ENCODE measurements at places on chromosomes 5 and 9.
A peak's percentile ranks its signal among the peaks of the same experiment; 100 is the strongest.

DNA sequence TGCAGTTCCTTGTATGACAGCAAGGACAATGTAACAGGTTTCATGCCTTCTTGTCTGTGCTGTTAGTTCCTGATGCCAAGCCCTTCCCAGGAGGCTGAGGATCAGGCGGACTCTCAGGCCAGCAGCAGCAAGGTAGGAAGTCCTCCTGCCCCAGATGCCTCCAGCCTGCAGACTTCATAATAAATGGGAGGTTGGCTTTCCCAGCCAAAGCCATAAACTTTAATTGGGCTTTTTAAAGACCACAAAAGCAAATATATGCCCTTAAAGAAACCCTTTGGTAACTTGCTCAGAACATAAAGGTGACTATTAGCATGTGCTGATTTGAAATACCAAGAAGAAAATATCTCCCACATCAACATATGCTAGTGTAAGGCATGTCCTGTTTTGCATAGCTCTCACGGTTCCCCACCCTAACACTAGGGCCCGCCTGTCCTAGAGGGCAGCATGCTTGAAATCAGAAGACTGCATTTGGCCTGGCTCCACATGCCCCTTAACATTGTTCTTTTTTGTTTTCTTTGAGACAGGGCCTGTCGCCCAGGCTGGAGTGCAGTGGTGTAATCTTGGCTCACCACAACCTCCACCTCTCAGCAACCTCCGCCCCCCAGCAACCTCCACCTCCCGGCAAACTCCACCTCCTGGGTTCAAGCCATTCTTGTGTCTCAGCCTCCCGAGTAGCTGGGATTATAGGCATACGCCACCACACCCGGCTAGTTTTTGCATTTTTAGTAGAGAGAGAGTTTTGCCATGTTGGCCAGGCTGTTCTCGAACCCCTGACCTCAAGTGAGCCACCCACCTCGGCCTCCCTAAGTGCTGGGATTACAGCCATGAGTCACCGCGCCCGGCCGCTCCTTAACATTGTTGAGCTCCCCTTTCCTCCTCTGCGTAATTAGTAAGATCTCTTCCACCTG lies 44.6 kb upstream of the FCN1 start:
- no peak for DNase-seq

- no peak for DNase-seq
Observed at GRCh38 chr9:119951591-119951990, 582.4 kb upstream of the BRINP1 start.

DNA sequence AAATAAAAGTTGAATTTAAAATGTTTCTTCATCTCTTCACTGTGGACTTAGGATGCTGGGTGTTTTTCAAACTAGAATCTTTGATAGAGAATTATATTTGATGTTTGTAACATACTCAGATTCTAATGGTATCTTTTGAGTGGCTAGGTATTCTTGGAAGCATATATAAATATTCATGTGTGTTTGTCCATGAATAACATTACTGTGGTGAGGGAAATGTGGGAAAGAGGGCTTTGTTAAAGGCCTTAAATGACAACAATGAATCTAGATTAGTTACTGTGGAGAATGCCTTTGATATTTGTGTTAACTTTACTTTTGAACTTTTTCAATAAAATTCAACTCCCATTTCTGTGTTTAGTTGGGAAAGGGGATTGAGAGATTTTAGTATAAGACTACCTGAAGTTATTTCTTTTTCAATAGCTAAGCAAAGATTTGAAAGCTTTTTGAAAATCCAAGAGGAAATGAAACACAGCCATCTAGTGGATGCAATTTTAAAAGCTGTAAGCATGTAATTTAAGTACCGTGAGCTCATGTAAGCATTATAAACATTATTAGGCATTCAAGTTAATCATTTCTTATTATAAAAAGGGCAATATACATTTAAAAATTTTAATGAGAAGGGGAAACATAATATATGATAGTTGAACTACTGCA lies 69.6 kb downstream of the CCDC171 start:
- DNase-seq = no peak

- no peak for DNase-seq
Observed at GRCh38 chr5:79235261-79235633, 684 bp upstream of the JMY start.

DNA sequence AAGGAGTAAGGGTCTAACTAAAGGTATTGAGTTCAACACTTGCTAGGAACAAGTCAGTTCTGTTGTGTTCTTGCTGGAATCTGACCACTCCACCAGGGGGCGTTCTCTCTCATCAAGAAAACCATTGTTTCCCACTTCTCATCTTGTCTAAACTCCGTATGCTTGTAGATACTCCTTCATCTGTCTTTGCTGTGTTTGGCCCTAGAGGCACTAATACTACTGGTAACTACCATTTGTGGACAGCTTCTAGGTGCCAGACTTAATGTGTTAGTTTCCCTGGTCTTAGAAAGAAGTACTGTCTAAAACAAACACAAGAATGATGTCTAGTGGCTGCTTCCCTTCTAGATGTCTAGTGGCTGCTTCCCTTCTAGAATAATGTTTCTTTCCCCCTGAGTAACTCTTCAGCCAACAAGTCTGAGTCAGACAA lies 18.7 kb upstream of the PTPDC1 start:
- DNase-seq = peak; percentile 57

DNA sequence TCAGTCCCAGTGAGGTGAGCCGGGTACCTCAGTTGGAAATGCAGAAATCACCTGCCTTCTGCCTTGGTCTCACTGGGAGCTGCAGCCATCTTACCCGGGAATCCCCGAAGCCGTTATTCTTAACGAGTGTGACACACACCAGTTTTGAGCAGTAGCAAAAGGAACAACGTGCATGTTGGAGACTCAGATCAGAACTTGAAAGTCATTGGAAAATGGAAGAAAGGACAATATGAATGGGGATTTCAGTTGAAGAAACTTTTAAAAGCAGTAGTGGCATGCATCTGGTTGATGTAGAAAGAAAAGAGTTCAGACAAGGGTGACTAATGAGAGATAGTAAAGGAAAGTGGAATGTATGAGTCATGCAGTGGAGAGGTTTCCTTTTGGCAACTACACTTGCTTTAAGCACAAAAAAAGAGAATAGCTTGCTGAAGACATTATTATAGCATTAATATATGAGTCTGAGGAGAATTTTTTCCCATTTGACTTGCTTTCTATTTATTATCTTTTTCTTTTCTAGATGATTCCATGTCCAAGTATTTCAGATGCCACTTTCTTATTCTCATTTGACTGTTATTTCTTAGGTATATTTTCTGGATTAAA lies 44.4 kb upstream of the ANKDD1B start:
- DNase-seq = no peak

- peak; percentile 43 for DNase-seq
Observed at GRCh38 chr5:58156973-58157701, 302.7 kb downstream of the PLK2 start.

DNA sequence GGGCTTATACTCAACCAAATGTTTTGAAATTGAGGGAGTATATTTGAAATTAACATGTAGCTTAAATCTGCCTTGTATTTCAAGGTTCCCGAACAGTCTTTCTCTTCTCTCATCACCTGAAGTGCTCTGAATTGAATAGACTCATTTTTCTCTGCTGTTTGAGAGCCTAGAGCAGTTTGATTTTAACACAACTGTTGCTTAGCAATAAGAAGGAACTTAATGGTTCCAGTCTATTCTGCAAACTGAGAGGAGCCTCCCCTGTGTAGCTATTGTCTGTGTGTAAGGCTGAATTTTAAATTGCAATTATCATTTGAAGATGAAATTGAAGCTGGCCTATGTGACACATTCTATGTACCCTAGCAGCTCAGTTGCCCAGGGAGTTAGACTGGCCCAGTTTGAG lies 87.1 kb upstream of the CKMT2 start:
- DNase-seq = no peak

- DNase-seq = no peak
Observed at GRCh38 chr9:35728041-35728971, 3.7 kb downstream of the TLN1 start.

- DNase-seq = no peak
Observed at GRCh38 chr9:80648336-80648735, 1041.0 kb downstream of the TLE1 start.

DNA sequence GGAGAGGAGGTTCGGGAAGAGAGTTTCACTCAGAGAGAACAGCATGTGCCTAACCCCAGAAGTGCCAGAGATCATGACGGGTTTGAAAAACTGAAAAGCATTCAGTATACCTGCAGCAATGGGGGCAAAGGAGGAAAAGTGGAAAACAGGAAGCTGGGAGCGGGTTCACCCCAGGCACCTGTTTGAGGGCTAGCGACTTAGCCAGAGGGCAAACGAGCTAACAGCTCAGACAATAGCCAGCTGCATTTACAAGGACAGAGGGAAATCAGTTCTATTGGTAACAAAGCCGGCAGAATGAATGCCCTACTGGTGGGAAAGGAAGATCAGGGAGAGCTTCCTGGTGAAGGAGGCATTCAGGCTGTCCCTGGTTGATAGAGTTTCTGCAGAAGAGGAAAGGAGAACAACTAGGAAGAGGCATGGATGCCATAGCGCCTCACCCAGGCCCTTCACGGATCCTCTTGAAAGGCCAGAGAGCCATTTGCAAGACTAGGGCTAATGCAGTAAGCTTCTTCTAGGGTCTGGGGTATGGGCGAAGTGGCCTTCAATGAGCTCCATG lies 141.7 kb upstream of the ADRA1B start:
- no peak for DNase-seq

GRCh38 chr9:88477300-88477751 lies 57.7 kb upstream of the NXNL2 start:
- no peak for DNase-seq

DNA sequence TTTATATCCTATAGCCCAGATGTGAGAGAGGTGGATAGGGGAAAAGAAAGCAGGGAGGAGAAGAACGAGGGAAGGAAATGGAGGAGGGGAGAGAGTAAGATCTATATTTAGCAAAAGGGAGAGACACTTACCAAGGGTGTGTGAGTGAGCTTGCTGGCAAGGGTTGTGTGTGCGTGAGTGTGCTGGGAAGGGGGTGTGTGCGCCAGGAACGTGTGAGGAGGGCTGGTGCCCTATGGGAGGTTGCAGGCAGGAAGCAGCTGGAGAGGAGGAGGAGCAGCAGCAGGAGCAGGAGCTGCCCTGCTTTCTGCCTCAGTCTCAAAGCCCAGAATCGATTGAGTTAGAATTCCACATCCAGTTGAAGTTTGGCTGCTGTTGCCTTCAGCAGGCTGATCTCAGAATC lies 148.3 kb upstream of the RUSC2 start:
- DNase-seq = no peak

GRCh38 chr9:18459962-18460584 lies 13.9 kb upstream of the ADAMTSL1 start:
- no peak for DNase-seq

- DNase-seq = no peak
Observed at GRCh38 chr9:133654736-133655657, 18.8 kb downstream of the DBH start.

DNA sequence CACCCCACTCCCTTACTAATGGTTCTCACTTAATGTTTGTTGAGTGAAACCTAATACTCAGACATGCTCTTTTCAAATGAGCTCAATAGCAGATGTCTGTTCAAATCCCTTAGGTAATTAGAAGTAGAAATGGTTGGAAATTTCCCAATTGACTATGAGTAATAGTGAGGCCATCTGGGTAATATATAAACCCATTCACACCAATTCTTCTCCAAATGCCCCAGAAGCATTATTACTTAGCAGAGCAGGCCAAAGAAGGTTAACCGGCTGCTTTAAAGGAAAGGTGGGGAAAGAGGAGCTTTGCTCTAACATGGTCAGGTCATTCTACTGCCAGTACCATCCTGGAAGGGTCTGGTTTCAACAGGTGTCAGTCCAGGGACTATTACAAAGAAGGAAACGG lies 119.5 kb upstream of the MTAP start:
- no peak for DNase-seq

DNA sequence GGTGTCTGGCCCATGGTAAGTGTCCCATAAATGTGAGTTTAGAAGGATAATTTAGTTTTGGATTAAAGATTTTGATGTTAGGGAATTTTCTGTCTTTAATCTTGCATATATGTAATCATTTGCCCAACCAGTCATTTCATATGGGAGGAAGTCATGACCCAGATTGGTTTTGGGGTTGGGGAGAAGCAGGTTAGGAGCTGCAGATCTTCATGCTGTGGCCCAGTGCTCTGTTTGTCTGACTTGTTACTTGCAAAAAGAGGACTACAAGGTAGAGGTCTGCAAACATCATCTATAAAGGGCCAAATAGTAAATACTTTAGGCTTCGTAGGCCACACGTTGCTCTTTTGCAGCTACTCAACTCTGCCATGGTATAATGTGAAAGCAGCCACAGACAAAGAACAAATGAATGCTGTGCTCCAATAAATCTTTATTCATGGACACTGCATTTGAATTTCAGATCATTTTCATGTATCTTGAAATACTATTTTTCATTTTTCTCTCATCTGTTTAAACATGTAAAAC lies 16.8 kb downstream of the OSTF1 start:
- no peak for DNase-seq

DNA sequence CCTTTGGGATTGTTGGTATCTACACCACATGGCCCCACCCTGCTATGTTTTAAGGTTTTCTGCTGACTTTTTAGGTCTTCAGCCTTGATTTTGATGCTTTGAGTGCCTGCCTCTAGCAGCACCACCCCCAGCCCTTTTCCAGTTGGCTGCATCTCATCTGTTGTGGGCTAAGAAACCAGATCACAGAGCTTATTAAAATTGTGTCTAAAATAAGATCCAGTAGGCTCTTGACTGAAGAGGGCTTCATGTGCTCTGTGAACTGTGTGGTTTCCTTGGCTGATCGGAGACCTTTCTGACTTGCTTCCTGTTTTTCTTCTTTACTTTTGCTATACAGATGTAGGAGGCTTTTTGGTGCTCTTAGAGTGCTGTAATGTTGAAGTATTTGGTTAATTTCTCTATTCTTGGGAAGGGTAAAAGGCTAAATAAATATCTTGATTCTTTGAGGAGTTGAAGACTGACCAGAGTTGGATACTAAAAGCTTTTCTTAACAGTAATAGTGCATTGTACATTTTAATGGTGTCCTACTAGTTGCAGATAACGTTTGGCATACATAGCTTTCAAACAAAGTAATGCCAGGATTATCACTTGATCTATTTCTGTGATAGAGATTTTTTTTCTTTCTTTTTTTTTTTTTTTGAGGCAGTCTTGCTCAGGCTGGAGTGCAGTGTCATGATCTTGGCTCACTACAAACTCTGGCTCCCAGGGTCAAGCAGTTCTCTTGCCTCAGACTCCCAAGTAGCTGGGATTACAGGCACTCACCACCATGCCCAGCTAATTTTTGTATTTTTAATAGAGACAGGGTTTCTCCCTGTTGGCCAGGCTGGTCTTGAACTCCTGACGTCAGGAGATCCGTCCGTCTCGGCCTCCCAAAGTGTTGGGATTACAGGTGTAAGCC lies 4.5 kb downstream of the UBE2D2 start:
- no peak for DNase-seq

DNA sequence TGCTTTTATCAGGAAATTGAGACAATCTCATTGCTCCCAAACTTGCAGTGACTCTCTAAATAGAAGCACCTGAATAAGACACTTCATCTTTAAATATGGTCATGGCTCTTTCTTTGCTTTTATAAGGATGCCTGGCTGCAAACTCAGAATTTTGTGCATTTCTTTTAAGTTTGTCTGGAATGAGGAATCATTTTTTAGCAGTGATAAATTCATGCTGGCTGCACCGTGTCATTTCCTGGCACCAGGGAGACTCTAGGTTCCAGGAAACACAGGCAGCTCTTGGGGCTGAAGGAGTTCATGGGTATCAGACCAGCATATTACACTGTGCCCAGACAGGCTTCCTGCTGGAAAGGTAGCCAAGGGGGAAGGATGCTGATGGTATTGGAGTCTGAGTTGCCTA lies 109.9 kb downstream of the NUDT12 start:
- DNase-seq = no peak
